ENCODE measurements at places on chromosomes 2 and 18.

GRCh38 chr2:167133614-167134013 is 245.3 kb downstream of the XIRP2 start:
- no peak for DNase-seq

DNA sequence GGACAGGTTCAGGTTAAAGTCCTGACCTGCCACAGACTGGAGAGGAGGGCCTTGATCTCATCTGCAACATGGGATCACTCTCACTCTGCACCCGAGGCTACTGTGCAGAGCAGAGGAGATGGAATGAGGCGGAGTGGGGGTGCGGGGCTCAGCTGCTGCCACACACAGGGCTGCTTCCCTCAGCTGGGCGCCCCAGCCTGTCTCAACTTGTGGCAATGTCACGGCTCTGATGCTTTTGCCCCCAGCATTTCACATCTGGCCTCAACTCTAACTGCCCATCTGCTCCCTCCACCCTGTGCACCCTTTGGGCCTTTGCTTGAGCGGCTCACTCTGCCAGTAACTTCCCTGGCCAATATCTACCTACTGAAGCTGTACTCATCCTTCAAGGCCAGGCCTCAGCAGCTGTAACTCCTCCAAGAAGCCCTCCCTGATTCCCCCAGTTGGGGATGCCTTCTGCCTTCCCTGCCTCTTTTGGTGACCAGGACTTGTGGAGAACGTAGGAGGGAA is 70.3 kb downstream of the POLR1A start:
- no peak for DNase-seq

DNA sequence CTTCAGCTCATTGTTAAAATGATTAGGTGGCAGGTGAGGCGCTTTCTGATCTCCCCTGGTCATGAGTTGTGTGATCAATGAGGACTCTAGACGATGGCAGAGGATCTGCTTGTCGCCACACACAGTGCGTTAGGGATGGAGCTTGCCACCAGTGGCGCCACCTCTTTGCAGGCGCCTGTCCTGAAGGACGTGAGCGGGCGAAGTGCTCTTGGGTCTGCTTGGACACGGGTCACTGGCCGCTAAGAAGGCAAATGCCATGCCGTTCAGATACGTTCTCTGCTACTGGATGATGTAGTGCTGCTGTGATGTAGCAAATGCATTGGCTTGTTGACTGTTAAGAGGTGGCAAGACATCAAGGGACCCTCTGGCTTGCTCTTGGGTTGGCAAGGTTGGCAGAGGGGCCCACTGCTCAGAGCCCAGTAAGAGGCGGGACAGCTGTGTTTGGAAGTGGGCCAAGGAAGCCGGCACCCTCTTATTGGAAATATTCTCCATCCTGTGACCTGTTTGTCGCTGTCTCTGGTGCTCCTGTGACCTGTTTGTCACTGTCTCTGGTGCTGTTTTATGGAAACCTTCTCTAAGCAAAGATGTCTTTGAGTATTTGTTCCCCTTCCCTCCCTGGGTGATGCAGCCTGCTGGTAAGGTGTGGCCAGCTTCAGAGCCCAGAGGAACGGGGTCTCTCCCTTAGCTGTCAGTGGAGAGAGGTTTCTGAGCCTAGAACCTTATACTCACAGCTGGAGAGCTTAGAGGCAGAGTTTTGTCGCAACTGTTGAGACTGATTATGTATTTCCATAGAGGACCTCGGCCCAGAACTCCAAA is 14.6 kb downstream of the LDLRAD4 start:
- DNase-seq: no peak

DNA sequence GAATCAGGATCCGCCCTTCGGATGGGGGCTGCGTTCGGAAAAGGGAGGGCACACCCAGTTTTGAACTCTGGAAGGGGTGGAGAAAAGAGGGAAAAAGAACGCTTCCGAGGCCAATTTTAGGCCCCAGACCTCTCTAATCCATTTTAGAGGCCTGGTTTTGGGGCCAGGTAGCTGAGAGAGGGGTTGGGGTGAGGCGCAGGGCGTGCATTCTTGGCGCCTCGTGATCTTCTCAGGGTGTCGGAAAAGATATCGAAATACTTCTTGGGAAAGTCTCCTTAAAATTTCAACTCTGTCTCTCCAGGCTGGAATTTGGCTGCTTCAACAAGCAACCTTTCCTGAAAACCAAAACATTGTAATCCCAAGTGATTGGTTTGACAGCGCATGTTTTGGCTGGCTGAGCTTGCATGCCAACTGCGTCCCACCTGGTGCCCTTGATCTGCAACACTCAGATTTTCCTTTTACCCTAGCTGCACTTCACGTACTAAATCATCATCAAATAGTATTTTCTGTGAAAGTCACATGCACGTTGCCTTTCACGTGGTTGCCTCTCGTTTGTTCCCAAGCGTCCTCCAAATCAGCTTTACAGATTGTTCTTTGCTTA is 864 bp upstream of the XPO1 start:
- DNase-seq: peak; percentile 28

GRCh38 chr18:50218432-50219197 is 23.7 kb upstream of the MYO5B start:
- no peak for DNase-seq

- no peak for DNase-seq
Observed at GRCh38 chr2:219484343-219485200, 14.1 kb upstream of the GMPPA start.

DNA sequence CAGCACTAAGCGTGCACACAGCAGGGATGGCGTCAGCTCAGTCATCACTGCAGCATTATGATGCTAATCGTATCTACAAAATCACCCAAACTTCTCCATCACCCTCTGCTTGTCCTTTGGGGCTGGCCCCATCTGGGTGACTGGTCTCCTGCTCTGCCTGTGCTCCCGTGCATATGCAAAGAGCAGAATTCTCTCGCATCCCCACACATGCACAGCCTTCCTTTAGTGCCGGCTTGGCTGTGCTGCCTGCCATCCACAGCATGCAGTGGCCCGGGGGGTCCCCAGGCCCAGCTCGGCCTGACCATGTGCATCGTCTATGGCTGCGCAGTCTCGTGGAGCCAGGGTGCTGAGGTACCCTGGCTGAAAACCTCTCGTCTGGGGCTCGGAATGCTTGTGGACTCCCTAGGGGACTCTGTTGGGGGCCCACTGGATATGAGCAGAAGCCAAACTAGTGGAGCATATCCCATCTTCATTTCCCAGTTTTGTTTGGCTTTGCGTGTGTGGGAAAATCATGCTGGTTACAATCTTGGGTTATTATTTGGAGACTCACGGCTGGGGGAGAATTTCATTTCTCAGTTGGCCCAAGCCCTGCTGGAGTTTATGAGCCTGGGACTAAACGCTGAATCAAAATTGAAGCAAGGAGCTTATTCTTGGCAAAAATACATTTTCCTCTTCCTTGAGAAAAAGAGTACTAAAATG is 70.9 kb upstream of the HS6ST1 start:
- DNase-seq: no peak

- no peak for DNase-seq
Observed at GRCh38 chr18:62781262-62781661, 65.9 kb downstream of the PHLPP1 start.

- no peak for DNase-seq
Observed at GRCh38 chr2:233386382-233387041, 32.2 kb downstream of the DGKD start.

DNA sequence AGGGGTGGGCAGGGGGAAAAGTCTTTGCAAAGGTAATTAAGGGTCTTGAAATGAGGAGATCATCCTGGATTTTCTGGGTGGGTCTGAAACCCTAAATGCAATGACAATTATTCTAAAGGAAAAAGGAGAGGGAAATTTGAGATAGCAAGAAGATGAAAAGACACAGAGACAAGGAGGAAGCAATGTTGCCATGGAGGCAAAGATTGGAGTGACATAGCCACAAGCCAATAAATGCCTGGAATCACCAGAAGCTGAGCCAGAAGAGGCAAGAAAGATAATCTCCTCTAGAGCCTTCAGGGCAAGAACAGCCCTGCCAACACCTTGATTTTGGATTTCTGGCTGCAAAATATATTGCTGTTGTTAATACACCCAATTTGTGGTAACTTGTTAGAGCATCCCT is 1246.3 kb upstream of the PIK3C3 start:
- DNase-seq: no peak

DNA sequence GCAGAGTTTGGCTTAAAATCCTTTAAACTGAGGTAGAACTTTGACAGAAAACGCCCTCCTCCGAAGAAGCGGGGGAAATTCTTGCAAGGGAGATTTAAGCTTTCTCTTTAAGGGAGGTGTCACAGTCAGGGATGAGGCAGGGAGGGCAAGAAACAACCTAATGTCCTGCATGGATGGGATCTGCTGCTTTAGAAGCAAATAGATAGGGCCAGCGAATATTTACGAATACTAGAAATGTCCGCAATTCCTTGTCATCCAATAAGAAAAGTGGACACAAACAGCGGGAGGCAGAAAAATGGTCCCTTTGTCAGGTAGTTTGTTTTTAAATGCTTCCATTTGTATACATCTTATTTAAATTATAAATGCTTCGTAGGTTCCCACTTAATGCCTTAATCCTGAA is 12.0 kb downstream of the MEIS1 start:
- DNase-seq: no peak

- DNase-seq: no peak
Observed at GRCh38 chr18:2529154-2529553, 42.2 kb downstream of the METTL4 start.

- DNase-seq: no peak
Observed at GRCh38 chr2:235709124-235709813, 215.4 kb downstream of the AGAP1 start.

DNA sequence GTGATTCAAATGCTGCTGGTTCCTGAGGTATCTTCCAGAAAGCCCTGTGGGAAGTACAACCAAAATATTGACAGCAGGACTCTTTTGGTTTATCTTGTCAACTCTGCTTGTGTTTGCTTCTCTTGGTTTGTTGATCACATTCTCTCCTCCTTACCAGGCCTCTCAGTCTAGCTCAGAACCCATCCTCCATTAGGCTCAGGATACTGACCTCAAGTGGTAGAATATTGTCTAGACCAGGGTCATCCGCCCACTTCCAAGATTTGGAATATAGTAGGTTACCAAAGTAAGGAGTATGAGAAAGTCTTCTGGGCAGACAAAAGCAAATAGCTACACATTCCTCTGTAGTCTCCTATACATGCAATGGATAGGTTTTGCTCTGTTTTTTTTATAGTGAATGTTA is 56.6 kb downstream of the XIRP2 start:
- DNase-seq: no peak

DNA sequence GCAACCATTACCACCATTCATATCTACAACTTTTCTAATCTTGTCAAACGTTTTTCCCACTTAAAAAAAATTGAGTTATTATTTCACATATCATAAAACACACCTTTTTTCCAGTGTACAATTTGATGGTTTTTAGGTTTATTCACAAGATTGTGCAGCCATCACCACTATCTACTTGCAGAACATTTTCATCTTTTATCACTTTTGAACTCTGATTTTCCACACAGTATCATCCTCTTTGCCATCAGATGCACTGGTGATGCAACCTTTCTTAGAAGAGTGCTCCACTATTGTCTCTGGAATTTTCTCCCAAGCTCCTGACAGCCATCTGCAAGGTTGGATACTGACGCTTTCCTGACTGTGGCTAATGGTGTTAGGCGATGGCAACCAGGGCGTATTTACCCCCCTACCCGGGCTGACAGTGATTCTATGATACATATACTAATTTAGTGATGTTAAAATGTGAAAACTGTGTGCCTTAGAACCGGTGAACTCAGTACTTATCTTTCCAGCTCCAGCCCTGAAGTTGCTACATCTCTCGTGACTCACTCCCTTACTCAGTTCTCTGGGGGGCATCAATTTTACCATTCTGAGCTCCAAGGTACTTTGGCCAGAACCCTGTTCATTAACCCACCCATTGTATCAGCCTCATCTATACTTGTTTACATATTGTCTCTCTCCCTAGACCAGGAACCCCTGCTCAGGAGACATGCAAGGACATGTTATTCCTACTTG is 105.4 kb upstream of the SPRED2 start:
- no peak for DNase-seq

DNA sequence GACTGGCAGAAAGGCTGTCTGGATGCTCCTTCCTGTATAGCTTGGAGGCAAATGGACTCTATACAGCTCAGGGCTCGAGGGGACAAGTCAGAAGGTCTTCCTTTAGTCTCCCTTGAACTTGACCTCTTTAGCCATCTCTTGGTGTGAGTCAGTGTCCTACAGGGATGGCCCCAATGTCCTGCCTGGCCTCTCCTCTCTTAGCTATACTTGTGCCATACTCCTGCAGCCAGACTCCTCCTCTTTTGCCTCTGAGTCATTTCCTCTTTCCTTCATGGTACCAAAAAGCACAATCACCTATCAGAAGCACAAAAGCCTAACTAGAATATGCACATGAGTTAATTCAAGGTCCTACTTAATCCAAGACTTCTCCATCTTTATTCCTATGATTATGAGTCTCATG is 112.7 kb downstream of the XRCC5 start:
- DNase-seq: no peak

DNA sequence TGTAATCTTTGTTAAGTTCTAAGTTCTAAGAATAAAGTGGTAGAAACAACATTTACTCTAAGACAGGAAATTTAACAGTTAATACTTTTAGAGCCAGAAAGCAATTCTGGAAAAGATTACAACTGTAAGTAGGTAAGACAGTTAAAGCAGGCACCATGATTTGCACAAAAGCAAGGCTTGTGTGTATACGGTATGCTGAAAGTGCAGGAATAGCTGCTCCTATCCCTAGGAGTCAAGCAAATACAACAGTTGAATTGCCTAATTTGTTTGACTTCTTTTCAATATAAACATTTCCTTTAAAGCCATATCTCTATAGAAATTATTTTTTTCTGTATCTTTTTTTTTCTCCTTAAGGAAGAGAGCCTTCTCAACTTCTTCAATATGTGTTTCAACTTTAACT is 116.4 kb downstream of the KCNJ3 start:
- no peak for DNase-seq

- DNase-seq: no peak
Observed at GRCh38 chr2:102065675-102066252, 74.0 kb downstream of the IL1R2 start.

DNA sequence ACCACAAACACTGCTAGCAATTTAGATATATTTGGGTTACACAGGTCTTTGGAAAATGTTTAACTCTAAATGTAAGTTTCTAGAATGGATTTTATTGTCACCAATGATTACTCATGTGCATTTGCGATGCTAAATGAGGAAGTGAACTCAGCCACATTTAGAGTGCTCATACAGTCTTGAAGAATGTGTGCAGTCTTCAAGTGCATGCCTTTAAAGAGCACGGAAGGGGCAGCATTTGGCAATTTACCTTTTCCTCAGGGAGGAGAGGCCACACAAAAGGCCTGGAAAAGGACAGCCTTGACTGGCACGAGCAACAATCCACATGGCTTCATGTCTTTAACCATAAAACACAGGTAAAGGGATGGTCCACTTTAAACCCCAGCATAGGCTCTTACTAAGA is 78.5 kb upstream of the STK17B start:
- no peak for DNase-seq

Data from T-helper 22 cell (primary cell).